ENCODE measurements at places on chromosomes 4 and X.

- no peak for DNase-seq
These were observed 733 bp upstream of the NAA15 start for GRCh38 chr4:139300431-139301112.

GRCh38 chrX:155334486-155335336 is at the start of gene CLIC2:
CLIC2 (minus strand) TSS chrX:155334614; CDS start chrX:155334427, 187 bp downstream.
- DNase-seq = no peak

- peak; percentile 3 for DNase-seq
These were observed 132.5 kb downstream of the GPC3 start for GRCh38 chrX:133852837-133853356.

- DNase-seq = no peak
These were observed 545.8 kb downstream of the IQCM start for GRCh38 chr4:149269835-149270234.

DNA sequence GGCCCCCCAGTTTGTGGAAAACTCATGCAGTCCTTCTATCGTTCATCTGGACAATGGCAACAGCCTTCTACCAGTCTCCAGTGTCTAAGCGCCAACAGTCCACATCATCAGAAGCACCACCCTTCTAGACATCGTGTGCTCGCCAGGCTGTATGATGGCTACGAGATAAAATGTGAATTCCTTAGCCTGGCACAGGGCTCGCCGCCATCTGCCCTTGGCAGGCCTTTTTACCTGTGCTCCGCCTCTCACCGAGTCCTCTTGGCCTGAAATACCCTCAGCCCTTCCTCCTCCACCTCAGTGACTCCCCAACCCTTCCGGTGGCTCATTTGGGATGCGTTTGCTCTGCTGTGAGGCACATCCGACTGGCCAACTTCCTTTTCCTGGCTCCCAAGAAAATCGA is 15.9 kb upstream of the STS start:
- no peak for DNase-seq

GRCh38 chrX:19673375-19674040 is 158.2 kb upstream of the MAP3K15 start:
- no peak for DNase-seq

DNA sequence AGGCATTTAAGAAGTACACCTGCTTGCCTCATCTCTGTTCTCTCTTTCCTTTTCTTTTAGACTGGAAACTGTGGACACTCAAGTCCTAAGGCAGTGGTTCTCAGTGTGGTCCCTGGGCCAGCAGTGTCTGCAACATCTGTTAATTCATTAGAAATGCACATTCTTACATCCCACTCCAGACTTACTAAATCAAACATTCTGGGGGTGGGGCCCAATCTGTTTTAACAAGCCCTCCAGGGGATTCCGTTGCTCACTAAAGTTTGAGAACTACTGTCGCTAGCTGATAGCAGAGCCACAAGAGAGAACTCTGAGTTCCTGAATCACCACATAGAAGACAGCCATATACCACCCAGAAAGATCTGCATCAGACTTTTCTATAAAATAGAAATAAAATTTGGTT is 430.6 kb downstream of the BCOR start:
- DNase-seq = no peak

GRCh38 chrX:149267878-149268813 is 237.0 kb downstream of the IDS start:
- no peak for DNase-seq

DNA sequence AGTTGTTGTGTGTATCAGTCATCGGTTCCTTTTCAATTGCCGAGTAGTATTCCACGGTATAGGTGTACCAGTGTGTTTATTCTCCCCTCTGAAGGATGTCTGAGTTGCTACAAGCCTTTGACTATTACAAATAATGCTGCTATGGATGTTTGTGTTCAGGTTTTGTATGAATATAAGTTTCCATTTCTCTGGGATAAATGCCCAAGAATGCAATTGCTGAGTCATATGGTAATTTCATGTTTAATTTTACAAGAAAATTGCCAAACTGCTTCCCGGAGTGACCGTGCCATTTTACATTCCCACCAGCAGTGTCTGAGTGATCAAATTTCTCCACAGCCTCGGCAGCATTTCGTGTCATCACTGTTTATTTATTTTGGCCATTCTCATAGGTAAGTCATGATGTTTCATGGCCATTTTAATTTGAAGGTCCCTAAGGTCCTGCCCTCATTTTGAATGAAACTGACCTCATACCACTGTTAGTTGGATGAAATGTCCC is 73.9 kb downstream of the IRF2 start:
- DNase-seq = no peak

GRCh38 chrX:77223046-77223445 is 224.1 kb upstream of the FGF16 start:
- DNase-seq = no peak

- DNase-seq = no peak
These were observed 36.1 kb downstream of the NBDY start for GRCh38 chrX:56764975-56765791.

DNA sequence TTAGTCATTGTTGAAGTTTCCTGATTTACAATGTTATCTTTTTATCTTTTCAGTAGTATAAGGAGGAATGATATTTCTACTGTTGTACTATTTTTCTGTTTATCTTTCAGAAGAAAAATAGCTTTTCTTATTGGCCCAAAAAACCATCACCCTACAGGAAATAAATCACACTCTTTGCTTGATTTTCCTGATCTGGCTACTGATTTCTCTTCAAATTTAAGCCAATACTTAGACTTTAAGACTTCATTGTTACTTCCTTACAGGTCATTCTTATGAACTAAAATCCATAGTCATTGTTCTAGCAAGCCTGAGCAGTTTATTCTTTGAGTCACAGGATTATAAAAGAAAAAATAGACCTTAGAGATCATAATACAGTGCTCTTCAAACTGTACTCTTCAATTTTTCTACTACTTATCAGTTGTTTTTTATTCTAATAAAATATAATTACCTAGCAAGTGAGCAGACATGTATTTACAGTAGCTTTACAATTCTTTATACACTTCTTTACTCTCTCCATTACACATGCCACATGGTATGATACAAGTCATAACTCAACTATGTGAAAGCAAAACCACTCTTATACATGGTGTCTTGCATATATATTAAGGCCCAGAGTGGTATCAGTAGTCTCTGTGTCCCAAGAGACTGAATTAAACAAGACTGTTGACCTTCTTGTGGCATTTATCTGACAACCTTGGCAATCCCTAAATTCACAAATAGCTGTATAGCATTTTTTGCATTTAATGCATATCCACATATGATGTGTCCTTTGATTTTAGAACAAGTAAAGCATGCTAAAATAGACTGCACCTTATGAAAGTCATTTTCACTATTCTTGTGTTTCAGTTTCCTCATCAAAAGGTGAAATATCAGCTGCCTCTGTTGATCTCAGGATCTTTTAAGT is 47.9 kb downstream of the TET2 start:
- DNase-seq = no peak

DNA sequence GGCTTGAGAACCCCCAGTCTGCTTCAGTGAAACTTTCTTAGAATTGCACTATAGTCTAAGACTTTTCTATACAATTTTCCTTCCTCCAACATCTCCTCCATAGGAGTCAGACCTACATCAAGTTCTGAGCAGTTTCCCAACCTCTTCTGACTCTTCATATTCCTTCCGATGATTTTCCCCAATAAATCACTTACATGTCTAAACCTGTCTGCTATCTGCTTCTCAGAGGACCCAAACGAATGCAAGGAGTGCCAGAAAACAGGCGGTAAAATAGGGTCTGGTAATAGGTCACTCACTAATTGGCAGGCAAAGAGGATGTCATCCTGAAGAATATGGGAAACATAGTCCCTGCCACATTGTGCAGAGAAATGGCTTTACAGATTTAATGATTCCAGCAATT is 153.9 kb downstream of the PCDH18 start:
- DNase-seq = no peak

DNA sequence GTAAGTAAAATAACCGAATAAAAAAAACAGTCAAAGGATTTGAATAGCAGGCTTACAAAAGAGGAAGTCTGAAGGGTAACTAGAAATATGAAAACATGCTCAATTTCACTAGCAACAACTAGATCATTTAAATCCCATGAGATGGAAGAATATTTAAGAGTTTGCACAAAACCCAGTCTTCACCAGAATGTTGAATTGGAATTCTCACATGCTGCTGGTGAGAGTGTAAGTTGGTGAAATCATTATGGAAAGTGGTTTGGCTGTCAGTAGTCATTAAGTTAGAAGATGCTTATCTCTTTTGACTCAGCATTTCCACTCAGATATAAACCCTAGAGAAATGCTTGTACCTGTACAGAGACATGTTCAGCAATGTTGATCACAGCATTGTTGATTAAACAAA is 110.1 kb downstream of the PGRMC2 start:
- DNase-seq = peak; percentile 28

DNA sequence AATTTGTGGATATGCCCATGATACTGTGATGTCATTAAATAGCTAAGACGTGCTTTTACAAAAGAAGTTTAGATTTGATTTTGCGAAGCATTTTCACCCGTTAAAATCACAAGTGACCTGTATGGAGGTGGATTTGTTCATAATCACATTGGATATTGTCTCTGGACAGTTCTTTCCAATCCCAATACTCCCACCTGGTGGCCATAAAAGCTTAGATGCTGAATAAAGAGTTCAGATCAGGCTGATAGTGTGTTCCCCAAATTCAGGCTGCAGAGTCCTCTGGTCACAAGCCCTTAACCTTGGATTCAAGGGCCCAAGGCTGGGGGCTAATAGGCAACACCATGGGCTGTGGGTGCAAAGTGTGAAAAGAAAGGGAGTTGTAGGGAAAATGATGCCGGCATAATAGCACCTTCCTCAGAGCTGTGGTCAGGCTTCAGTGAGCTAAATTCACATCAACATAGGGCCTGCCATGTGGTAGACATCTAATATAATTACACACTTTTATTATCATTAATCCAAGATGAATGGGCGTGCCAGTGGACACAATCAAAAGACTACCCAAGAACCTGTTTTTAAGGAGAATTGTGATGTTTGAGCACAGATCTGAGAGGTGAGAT is 28.1 kb downstream of the SMIM43 start:
- DNase-seq = peak; percentile 68

DNA sequence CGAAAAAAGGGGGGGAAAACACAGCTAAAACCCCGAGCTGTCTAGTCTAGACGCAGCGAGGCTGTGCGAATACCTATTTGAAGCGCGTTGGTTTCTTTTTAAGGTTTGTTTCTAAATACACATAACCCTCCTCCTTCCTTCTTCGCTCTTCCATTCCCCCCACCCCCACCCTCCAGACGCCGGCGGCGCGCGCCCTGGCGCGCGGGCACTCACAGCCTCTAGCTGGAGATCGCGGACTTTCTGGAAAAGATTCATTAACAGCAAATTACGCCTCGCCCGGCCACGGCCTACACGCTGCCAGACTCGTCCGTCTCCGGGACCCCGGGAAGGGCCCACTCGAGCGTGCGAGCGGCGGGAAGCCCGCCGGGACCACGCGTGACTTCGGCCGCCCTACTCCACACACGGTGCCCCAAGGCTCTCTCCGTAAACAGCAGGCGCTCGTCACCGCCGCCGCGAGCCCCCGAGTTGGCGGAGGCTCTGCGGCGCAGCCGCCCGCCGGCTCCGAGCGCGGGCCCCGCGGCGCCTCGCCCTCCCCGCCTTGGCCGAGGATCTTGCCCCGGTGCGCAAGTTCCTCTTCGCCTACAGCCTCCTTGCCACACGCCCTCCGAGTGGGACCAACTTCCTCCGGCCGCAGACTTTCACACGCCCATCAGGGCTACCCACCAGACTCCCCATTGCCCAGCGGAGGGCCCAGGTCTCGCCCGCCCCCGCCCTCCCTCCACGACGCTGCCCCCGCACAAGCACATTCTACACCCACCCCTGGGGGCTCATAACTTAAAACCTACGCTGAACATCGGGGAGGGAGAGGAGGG is 2.0 kb downstream of the BCOR start:
- no peak for DNase-seq

DNA sequence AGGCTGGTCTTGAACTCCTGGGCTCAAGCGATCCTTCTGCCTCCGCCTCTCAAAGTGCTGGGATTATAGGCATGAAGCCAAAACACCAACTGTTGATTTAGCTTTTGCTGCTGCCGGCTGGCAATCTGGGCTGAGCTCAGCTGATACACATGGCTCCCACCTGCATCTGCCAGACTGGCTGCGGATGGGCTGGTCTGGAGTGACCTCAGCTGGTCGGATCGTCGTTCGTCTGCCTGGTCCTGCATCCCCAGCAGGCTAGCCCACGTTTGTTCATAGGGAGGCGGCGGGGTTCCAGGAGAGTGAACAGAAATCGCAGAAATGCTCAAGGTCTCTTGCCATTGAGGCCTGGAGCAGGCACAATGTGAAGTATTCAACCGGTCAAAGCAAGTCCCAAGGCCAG is 74.4 kb upstream of the DDX3X start:
- no peak for DNase-seq

DNA sequence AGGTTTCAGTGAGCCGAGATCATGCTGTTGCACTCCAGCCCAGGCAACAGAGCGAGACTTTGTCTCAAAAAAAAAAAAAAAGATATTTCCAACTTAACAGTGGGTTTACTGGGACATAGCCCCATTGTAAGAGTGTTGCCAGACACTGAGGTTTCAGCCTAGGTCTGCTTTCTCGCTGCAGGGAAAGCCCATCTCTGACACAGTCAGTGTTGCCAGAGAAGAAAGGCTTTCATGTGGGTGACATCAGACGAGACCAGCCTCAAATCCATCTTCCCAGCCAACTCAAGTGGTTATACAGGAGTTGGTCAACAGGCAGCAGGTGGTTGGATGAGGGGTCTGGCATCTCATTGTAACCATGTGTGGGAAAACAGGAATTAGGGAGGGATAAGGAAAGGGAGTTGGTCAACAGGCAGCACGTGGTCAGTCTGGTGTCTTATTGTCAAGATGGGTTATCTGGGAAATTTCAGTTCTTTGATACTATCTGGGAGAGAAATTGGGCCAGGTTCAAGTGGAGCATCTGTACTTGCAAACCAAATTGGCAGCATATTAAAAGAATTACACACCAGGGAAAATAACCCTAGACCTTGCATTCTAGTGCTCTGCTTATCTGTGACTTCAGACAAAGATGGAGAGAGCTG is 41.1 kb downstream of the NELFA start:
- DNase-seq = no peak

DNA sequence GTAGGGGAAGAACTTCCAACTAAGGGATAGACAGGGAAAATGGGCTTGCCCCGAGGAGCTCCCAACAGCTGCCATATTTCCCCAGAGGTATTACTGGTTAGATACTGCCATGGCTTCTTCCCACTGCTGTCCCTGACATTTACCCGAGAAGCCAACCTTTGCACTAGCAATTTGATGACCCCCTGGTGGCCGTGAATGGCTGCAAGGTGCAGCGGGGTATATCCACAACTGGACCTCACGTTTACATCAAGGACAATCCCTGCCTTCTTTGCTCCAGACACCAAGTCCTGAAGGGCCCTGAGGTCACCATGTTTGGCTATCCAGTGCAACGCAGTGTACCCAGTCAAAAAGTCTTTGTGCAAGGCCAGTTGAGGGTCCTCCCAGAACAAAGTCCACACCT is 2.3 kb downstream of the SOWAHB start:
- DNase-seq = no peak

GRCh38 chr4:185020863-185021761 is 2.8 kb downstream of the HELT start:
- no peak for DNase-seq

All from hematopoietic multipotent progenitor cell (in vitro differentiated cells).